Daoy (cell line): ENCODE measurements at places on chromosomes 16 and 17. TPM values are rescaled to one million over a fixed set of nuclear protein-coding genes. Genes with fewer than 3 reads are reported as not detected.

DNA sequence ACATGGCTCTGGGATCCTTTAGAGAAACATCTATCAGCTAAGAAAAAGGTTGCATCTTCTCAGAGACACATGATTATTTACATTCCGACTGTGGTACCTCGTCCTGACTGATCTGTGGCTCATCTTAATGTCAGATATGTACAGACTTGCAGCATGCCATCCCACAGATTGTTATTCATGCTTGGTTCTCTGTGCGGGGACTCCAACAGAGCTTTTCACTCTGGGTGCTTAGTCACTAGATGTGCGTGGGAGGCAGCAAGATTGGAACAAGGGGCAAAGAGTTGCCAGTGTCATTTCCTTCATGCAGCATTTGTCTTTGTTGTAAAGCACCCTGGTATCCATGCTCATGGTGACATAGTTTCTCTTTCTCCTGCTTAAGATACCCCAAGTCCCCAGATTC lies 179.1 kb upstream of the CACNG5 start:
- peak; percentile 71 for DNase-seq

DNA sequence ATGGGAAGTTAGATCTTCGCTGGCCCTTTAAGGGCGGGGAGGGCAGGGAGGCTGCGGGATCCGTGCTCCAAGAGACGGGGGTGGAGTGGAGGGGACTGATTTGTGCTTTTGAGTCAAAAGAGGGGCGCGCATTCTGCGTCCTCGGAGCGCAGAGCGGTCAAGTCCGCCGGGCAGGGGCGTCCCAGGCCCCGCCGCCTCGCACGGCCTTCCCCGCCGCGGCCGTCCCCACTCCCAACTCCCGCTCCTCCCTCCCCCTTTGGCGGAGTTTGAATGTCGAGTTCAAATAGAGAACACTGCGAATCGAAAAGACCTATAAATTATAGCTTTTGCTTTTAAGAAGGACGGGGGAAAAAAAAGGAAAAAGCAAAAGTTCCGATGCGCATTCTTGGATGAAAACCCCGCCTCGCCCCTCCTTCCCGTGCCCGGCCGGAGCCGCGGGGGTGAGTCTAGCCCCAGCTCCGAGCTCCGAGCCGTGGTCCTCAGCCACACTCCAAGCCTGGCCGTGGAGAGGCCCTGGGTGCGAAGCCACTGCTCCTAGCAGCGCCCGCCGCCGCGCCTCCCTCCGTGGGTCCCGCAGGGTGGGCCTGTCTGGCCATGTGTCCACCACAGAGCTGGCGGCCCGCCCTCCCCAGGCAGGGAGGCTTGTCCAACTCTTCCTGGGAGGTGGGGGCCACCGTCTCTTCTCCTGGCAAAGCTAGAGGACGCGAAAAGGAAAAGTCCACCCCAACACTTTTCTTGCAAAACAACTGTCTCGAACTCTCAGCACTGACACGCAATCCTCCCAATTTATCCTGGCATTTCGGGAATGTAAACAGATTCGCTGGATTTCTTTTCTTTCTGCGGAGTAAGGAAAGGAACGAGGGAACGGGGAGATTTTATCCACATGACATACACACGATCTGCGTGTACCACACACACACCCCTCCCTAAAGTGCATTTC lies 3.6 kb downstream of the CBX8 start:
- no peak for DNase-seq

The SLC16A5 gene
- 0.24 TPM in 1 of 2 replicates, not detected in the other for total RNA-seq

GRCh38 chr16:20072146-20072873 lies 1.4 kb downstream of the GPR139 start:
- no peak for DNase-seq

- DNase-seq, result no peak
Measured at GRCh38 chr17:47324224-47325020, 667 bp downstream of the EFCAB13 start.

DNA sequence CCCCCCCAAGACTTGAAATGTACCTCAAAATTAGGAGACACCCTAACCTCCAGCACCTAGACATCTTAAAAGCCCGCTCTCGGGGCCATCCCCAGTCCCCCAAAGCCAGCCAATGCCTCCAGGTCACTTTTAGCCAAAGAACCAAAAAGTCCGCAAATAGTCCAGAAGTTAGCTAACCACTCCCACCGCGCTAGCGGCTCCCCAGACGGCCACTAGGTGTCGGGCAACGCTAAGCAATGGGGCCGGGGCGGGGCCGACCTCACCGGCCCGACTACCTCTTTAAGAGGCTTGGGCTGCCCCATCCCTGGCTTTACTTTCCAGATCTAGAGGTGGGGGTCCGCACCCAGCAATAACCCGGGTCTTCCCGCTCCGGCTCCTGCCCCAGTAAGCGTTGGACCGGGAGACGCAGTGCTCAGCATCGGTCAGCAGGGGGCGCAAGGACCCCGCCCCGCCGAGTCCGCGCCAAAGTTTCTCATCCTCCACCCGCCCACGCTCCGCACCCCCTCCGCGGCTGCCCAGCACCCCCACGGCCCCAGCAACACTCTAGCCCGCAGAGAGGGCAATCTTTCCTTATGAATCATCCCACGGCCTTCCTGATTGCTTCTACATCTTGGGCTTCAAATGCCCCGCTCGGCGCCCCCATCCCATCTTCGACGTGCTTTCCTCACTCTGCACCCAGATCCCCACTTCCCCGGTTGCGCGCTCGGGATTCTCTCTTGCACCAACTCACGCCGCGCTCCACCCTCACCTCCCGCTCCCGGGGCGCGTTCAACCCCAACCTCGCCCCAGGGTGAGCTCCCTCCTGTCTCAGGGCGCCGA lies 765 bp downstream of the COL1A1 start:
- DNase-seq, result peak; percentile 90

DNA sequence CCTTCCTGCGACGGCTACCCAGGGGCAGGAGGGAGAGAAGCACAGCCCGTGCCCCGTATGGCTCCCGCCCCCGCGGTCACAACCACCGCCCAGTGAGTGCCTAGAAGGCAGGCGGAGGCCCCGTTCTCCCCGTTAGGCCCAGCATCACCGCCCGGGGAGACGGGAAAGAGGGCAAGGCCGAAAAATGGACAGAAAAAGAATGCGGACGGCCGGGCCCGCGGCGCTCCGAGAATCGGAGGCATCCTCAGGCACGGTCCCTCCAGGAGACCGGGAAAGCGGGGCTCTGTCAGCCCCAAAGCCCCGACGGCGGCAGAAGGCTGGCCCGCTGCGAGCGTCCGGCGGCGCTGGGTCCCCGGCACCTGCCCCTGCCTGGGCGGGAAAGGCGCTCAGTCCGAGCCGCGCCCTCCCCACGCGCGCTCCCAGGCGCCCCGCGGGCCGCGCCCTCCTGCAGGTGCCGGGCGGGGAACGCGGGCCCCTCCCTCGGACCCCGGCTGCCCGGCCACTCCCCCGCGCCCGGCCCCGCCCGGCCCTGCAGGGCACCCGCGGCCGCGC lies 407 bp downstream of the MCRIP1 start:
- peak; percentile 45 for DNase-seq
